ENCODE measurements at places on chromosomes 5 and 9.
A peak's percentile ranks its signal among the peaks of the same experiment; 100 is the strongest.

DNA sequence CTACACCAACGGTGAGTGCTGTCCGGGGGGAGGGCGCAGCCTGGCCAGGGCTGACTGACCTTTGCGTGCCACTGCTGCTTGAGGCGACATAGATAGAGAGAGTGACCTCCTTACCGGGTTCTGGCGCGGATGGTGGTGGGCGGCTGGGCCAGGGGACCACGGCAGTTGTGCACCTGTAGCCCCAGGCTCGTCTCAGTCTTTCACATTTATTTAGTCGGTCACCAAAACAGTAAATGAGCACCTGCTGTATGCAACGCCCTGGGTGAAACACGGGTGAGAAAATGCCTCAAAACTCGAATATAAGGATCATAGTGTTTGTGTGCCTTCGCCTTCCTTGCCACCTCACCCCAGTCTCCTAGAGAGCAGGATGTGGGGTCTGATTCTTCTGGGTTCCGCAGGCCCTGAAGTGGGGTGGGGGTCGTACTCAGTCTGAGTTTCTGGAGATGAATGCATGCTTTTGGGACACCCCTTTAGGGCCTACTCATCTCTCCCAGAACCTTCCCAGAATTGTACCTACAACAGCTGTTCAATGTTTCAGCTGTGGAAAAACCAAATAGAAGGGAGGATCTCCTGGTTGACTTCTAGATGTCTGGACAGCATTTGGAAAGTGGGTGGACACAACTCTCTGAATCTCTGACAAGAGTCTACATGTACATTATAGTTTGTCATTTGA lies 714 bp downstream of the SEC24A start:
- DNase-seq, result peak; percentile 80

DNA sequence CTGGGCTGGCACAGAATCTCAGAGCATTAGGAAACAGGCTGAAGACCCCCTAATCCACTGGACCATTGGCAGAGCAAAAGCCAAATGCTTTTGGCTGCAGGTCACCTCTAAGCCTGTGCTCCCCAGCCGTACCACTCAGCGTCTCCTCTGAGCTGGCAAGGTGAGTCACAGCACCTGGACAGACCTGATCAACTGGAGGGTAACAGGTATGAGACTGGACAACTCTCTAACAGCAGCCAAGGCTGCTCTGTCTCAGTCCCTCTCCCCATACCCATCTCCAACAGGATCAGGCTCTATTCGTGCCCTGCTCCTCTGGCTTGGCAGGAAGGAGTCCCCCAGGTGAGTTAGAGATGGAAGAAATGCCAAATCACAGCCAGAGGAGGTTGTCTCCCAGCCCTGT lies 4.7 kb downstream of the GOLGA2 start:
- DNase-seq, result no peak

GRCh38 chr9:128412120-128412790 lies 8.4 kb upstream of the CERCAM start:
- no peak for DNase-seq

- DNase-seq, result no peak
Measured at GRCh38 chr5:52989781-52990527, 802 bp downstream of the ITGA2 start.
